ENCODE measurements at places on chromosomes 12 and 14.

- no peak for DNase-seq
Measured at GRCh38 chr14:33042591-33042990, 103.9 kb downstream of the NPAS3 start.

DNA sequence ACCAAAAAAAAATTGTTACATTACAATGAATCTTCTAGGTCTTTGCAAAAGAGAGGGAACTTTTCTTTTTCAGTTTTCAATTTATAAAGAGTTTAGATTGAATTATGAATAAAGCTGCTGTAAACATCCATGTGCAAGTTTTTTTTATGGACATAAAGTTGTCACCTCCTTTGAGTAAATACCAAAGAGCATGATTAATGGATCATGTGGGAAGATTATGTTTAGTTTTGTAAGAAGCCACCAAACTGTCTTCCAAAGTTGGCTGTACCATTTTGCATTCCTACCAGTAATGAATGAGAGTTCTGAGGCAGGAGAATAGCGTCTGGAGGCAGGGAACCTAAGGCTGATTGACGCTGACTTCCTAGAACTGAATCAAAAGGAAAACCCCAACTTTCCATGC lies 30.2 kb downstream of the LEMD3 start:
- DNase-seq, result no peak

DNA sequence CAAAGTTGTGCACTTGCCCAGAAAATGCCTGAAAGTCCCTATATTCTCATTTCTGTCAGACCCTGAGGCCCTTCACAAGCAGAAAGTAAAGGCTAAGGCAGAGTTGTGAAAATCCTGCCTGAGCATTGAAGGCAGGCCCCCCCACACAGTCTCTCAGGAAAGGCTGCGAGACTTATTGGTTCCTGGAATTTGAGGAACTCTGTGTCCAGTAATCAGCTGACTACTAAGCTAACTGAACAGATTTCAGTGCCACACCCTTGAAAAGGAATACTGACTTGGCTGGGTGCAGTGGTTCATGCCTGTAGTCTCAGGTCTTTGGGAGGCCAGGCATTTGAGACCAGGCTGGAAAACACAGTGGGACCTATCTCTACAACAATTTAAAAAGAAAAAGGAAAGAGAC lies 21.1 kb upstream of the PPP2R5E start:
- no peak for DNase-seq

DNA sequence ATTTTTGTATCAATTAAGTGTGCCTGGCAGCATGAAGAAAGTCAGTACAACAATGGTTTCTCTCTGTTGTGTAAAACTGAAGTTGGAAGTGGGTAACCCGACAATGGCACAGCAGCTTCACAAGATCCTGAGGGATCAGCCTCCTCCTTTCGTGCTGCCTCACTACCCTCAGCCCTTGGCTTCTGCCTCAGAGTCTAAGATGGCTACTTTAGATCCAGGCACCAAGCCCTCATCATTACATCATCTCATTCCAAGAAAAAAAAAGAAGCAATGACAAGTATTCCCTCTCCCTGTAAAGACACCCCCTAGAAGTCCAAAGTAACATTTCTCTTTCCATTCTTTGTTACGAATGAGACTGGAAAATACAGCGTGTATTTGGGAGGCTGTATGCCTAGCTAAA lies 92.6 kb downstream of the DNAI7 start:
- no peak for DNase-seq

DNA sequence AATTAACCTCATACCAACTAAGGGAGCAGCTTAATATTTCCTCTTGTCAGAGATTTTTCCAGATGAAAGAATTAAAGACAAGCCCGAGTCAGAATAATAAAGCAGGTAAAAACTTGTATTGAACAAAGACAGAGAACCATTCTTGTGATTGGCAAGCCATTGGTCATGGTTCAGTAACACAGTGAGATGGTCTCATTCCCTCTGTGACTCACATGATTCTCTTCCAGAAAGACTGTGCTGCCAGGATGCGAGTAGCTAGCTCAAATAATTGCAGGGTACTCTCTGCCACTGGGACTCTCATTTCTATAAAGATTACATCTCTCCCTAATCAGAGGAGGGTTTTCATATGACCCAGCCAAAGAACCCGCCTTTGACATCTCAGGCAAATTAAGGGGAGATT lies 179.4 kb downstream of the PHLDA1 start:
- DNase-seq, result no peak

DNA sequence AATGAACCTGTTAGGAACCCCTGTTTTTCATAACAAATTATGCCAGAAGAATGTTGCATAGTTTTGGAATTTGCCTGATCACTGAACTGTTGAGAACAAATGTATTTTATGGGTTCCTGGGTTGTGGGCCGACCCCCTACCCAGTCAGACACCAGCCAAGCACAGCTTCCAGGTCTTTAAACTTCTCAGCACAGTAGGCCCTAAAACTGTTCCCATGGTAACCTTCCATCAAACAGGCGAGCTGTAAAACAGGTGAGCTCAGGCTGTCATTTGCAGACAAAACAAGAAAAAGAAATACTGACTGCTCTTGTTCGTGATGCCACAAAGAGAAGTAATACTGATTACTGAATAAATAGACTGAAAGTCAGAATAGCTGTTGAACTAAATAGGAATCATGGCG lies 147.0 kb downstream of the PTPRO start:
- no peak for DNase-seq

All from esophagus squamous epithelium (tissue), 5 donors.